ENCODE measurements at places on chromosomes 11 and 22. TPM values are rescaled to one million over a fixed set of nuclear protein-coding genes. Genes with fewer than 3 reads are reported as not detected.

Gene CCDC87
- 0.45 TPM for total RNA-seq

DNA sequence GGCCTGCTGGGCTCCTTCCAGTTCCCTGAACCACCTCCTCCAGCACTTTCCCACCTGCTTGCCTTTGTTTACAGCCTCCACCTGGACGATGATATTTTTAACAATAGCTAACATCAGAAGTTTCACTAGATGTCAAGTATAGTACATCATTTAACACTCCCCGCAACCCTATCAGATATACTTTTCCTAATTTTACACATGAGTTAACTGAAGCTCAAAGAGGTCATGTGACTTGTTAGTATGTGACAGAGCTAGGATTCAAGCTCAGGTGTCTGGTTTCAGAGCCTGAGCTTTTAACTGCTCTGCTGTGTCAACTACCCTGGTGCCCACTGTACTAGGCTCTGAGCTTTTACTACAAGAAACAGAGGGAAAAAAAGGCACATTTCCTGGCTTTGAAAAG, 14.3 kb upstream of the HPX start:
- DNase-seq, result no peak
- H3K4me1 ChIP-seq, result no peaks in the 10 kb centered on the region
- no peak overlapping the region for H3K4me3 ChIP-seq
- no peak overlapping the region for H3K27ac ChIP-seq

- peak overlapping the region; percentile 25 for H3K27ac ChIP-seq
- H3K4me1 ChIP-seq, result peaks cover 39% of the 10 kb centered on the region
- DNase-seq, result no peak
- no peaks in the 10 kb centered on the region for H3K36me3 ChIP-seq
- no peaks in the 10 kb centered on the region for H3K27me3 ChIP-seq
These were observed 95.6 kb downstream of the ZBTB16 start for GRCh38 chr11:114155116-114155515.

- no peak overlapping the region for H3K27ac ChIP-seq
- H3K27me3 ChIP-seq, result no peaks in the 10 kb centered on the region
- no peak for DNase-seq
- H3K4me3 ChIP-seq, result no peak overlapping the region
These were observed 60.3 kb downstream of the LRRC74B start for GRCh38 chr22:21106000-21106399.

Gene TMPRSS4
- total RNA-seq, result 1.3 TPM

Gene FGF4
- total RNA-seq, result not detected

GRCh38 chr22:17803609-17804270, 29.5 kb upstream of the BID start:
- H3K4me3 ChIP-seq, result no peak overlapping the region
- H3K27me3 ChIP-seq, result no peaks in the 10 kb centered on the region
- no peak overlapping the region for H3K27ac ChIP-seq
- peaks cover 2% of the 10 kb centered on the region for H3K36me3 ChIP-seq
- DNase-seq, result no peak

DNA sequence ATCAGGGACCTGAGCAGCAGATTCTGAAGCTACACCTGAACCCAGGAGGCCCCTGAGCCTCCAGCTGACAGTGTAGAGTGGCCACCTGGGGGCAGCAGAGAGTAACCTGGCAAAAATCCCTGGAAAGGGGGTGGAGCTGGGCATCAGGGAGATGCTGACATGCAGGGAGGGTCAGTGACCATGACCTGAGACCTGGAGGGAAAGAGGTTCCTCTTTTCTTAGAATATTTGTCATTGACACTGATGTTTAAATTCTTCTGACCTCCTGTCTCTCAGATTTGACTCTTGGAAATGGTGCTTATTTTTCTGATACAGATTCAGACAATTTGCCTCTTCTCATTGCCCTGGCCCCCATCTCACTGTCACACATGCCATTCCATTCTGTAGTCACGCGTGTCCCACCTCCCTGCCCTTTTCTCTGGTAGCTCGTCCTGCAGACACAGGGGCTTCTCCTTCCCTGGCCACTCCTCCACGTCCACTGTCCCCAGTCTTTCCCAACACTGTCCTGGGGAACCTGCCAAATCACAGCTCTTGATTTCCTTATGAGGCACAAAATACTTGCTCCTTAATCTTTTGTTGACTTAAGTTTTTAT, 117.2 kb upstream of the IGLL5 start:
- no peak overlapping the region for H3K4me3 ChIP-seq
- H3K4me1 ChIP-seq, result peaks cover 4% of the 10 kb centered on the region
- H3K27me3 ChIP-seq, result no peaks in the 10 kb centered on the region

DNA sequence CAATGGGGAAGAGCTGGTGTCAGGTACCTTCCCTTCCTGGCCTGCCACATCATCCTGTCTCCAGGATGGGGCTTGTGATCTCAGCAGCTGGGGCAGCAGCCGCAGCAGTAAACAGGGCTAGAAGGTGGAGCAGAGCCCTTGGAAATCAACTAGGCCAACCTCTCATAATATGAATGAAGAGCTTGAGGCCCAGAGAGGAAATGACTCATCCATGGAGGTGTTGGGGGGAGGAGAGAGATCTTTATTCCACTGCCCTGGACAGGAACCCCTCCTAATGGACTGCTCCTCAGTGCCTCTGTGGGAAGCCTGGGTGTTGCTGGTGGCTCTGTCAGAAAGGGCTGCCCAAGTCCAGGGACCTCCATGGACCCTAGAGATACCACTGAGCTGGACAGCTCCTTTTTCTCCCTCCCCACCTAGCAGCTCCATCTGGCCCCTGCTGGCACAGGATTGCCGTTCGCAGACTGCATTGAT, 111.8 kb downstream of the OSBP2 start:
- DNase-seq, result no peak
- H3K4me1 ChIP-seq, result peaks cover 2% of the 10 kb centered on the region
- no peaks in the 10 kb centered on the region for H3K36me3 ChIP-seq
- no peak overlapping the region for H3K27ac ChIP-seq
- no peaks in the 10 kb centered on the region for H3K27me3 ChIP-seq

DNA sequence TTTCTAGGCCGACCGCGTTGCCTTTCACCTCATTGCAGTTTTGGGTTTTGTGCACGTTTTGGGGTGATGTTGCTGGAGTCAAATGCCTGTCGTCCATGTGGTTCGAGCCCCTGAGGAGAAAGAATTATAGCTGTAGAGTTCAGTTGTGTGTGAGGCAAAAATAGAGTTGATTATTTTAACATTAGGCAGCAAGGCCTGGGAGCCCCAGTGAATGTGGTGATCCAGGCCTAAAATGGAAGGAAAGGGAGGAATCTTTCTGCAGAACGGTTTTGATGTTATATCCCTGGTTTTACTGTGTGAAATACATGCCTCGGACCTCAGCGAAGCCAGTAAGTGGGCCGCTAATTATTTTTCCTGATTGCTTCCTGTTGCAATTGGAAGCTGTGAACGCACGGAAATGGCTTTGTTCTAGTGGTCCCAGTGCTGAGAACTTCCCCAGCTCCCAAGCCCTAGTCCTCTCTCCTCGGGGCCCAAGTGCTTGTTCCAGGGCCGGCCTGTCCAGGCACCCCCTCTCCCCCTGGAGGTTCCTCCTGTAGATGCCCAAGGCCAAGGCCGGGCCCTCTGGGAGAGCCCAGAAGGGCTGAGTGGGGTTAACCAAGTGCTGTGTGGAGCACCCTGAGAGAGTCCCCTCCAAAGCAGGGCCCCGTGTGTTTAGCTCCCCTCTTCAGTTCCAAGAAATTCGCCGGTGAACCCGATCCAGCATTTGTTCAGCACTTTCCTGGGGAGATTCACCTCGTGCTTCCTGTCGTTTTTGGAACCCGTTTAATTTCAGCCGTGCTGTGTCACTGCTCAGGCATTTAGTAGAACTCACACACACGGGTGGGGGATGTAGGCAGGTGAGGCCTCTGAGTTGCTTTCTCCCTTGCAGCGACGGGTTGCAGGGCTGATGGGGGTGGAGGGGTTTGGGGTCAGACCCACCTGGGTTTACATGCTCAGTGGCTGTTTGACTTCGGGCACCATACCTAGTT, 2.1 kb downstream of the LRP5 start:
- H3K4me1 ChIP-seq, result peaks cover 19% of the 10 kb centered on the region
- H3K27me3 ChIP-seq, result no peaks in the 10 kb centered on the region
- H3K36me3 ChIP-seq, result no peaks in the 10 kb centered on the region
- peak overlapping the region; percentile 64 for H3K4me3 ChIP-seq
- DNase-seq, result peak; percentile 48

GRCh38 chr11:89458716-89459115, 32.5 kb downstream of the NOX4 start:
- no peak for DNase-seq
- no peaks in the 10 kb centered on the region for H3K27me3 ChIP-seq
- no peaks in the 10 kb centered on the region for H3K4me1 ChIP-seq
- H3K4me3 ChIP-seq, result no peak overlapping the region

- DNase-seq, result no peak
- no peak overlapping the region for H3K4me3 ChIP-seq
- H3K36me3 ChIP-seq, result no peaks in the 10 kb centered on the region
- H3K27me3 ChIP-seq, result no peaks in the 10 kb centered on the region
These were observed 1.6 kb upstream of the VSIG2 start for GRCh38 chr11:124753624-124754023.

GRCh38 chr11:74306435-74307175, 4.8 kb downstream of the P4HA3 start:
- peaks cover 3% of the 10 kb centered on the region for H3K4me1 ChIP-seq
- DNase-seq, result no peak
- no peaks in the 10 kb centered on the region for H3K36me3 ChIP-seq
- no peak overlapping the region for H3K4me3 ChIP-seq
- H3K27me3 ChIP-seq, result no peaks in the 10 kb centered on the region

DNA sequence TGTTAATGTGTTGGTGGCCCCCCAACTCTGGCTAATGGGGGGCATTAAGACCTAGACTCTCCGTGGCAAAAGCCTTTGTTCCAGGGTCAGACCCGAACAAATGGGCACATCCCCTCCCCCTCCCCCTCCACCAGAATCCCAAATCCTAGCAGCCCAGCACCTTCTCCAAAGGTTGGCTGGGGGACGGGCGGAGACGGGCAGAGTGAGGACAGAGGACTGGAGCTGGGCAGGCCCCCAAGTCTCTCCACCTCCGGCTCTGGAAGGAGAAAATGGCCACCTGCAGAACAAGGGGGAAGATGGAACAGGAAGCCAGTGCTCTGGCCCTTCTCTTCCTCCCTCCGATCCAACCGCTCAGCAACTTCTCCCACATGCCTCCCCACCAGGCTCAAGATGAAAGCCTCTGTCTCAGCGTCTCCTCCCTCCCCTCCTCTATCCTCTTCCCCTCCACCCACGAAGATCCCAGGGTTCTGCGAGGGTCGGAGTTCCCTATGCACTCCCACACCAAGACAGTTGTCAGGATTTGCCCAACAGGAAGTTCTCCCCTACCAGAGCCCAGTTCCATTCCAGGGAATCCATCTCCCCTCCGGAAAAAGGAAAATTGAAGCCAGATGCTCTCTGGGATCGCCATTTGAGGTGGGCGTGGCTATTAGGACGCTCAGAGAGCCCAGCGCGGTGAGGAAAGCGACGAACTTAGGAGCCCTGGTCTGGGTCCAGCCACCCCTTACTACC, 20.1 kb downstream of the ADA2 start:
- H3K27ac ChIP-seq, result no peak overlapping the region
- no peaks in the 10 kb centered on the region for H3K36me3 ChIP-seq
- peak; percentile 27 for DNase-seq
- H3K4me3 ChIP-seq, result peak overlapping the region; percentile 9
- no peaks in the 10 kb centered on the region for H3K4me1 ChIP-seq

DNA sequence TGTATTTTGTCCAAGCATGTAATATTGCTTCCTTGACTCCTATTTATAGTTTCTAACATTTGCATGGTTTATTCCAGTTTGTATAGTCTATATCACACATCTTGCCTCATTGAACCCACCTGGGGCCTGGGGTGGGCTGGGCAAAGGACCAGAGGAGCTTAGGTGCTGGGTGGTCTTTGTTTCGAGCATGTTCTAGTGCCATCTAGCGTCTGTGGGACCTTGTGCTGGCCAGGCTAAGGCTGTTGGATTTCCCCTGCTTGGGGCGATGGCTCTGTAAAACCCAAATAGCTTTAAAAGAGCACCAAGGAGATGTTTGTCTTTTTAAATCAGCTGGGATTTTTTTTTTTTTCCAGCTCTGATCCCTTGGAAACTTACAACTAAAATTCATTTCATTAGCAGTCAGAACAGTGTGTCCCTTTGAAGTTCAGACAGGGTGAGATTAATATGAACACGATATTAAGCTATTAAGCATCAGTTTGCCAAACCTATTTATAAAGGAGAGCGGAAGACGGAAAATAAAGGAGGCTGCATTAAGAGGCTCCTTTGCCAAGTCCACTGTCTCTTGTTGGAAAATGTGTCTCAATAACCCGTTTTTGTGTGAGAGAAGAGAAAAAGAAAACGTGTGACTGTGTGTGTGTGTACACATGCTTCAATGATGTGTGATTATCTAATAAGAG, 157.4 kb downstream of the COMMD9 start:
- H3K27me3 ChIP-seq, result no peaks in the 10 kb centered on the region
- H3K4me3 ChIP-seq, result no peak overlapping the region
- no peaks in the 10 kb centered on the region for H3K36me3 ChIP-seq

Gene MMP1
- 0.18 TPM for total RNA-seq

DNA sequence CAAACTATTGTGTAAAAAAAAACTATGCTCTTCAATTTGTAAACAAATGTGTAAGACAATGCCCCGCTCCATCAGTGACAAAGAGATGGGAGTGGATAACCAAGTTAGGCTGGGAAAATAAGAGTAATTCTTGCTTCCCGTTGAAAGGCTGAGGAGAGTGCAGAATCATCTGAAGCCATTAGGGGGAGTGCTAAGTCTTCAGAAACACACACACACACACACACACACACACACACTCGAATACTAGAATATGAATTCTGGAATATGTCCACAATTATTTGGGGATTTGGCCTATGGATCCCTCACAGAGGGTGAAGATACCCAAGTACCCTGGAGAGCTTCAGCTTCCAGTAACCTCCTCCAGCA, 27.8 kb upstream of the ROBO3 start:
- H3K4me1 ChIP-seq, result peaks cover 6% of the 10 kb centered on the region
- DNase-seq, result no peak
- no peak overlapping the region for H3K4me3 ChIP-seq
- H3K36me3 ChIP-seq, result no peaks in the 10 kb centered on the region
- no peak overlapping the region for H3K27ac ChIP-seq

Gene TECTA
- total RNA-seq, result 0.89 TPM

DNA sequence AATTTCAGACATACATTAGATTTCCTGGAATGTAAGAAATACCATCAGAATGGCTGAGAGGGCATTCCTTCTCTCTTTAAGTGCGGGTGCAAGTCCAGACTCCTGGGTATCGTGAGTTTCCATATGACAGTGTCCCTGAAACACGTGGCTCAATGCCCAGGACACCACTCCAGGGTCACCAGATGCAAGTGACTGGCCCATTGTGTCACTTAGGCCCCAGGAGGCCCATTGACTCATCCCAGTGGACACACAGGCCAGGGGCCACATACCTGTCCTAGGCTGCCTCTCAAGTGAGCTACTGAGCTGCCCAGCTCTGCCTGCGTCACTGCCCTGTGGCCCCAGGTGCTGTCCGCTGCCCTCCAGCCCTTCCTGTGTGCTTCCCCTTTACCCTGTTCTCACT, 18.5 kb downstream of the FBLN1 start:
- peaks cover 7% of the 10 kb centered on the region for H3K4me1 ChIP-seq
- H3K27ac ChIP-seq, result no peak overlapping the region
- H3K36me3 ChIP-seq, result no peaks in the 10 kb centered on the region

Gene SMTN
- total RNA-seq, result 39.9 TPM

Gene MMP12
- not detected for total RNA-seq

GRCh38 chr11:17762309-17762974, 27.9 kb downstream of the KCNC1 start:
- H3K36me3 ChIP-seq, result no peaks in the 10 kb centered on the region
- no peak overlapping the region for H3K27ac ChIP-seq
- H3K4me3 ChIP-seq, result no peak overlapping the region
- no peak for DNase-seq
- no peaks in the 10 kb centered on the region for H3K27me3 ChIP-seq
